ENCODE measurements at places on chromosomes 2 and 18.

GRCh38 chr2:42787788-42788477, 4.5 kb downstream of the HAAO start:
- DNase-seq = no peak

DNA sequence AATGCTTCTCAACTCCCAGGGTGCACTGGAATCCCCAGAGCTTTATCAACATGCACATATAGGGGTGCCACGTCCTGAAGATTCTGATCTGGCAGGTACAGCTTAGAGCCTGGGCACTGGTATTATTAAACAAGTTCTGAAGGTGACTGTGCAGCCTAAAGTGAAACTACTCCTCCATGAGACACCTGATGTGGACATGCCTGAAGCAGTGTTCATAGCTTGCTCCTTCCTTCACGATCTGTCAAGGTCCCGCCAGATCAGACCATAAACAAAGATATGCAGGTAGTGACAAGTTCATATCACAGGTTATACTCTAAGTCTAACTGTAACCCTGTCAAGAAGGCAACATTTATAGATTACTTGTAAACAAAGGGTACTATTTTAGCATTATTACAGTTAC, 65.3 kb upstream of the DNER start:
- no peak for DNase-seq

DNA sequence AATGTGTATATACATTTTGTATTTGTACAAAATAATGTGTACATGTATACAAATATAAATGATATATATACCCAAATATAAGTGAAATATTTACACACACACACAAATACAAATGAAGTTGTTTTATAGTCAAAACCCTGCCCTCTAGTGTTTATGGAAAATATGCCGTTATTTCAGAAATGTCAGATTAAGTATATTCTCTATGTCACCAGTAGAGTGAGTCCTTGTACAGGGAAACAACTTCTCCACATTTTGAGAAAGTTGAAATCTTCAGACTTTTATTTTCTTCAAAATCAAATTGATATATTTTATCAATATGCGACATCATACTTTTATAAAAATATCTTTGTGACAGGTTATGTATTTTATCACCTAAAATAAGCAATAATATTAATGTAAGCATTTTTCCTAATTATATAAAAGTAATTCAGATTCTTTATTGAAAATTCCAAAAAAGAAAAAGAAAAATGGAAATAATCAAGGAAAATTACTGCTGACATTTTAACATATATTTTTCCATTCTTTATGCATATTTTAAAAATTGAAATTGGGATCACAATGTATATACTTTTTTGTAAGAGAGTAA, 22.4 kb downstream of the ARL6IP6 start:
- DNase-seq = no peak

DNA sequence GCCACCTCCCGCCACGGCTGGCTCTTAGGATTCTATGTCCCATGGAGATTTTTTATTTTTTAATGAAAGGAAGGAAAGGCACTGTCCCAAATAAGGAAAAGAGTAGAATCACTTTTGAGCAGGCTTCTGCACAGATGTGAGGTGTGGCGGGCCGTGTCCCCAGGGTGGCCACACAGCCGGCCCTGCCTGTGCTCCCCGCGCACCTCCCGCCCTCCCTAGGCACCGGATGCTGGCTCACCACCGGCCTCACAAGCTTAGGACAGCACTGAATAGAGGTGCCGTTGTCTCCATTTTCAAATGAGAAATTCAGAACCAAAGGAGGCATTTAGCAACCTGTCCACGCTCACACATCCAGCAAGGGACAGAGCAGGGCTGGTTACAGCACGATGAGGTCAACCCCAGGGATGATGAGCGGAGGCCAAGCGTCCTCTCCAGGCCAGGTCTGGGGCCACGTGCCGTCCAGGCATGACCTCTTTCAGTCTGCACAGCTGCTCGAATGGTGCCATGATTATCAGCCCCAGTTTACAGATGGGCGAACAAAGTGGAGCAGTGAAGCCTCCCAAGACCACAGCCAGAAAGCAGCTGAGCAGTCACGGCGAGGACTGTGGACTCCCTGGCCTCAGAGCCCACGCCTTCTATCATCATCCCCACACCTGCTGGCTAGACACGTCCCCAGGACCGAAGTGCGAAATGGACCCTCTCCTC, 20.7 kb upstream of the TEX51 start:
- DNase-seq = no peak

DNA sequence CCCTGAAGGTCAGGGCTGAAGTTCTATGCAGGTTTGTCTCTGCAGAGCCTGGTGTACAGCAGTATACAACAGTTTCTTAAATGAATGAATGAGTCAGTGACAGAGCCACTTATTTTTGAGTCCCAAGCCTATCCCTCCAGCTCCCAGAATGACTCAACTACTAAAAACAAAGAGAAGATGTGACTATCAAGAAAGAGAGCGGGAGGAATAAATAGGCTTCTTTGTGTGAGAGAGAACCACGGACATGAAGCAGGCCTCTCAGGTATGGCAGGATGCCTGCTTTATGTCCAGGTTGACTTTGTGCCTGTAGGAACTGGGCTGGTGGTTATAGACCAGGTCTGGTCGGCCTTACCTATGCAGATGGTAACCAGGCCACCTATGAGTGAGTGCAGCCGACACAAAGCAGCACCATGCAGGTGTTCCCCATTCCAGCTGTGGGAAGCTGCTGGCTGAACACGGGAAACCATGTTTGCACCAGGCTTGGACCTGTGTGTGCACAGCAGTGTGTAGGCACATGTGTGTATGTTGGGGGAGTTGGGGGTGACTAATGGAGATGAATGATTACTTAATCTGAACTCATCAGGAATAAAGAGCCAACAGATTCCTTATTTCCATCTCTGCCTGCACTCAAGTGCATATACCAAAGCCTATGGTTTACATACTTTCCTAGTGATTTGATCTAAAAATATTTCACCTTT, 171.0 kb downstream of the OSR1 start:
- DNase-seq = no peak

DNA sequence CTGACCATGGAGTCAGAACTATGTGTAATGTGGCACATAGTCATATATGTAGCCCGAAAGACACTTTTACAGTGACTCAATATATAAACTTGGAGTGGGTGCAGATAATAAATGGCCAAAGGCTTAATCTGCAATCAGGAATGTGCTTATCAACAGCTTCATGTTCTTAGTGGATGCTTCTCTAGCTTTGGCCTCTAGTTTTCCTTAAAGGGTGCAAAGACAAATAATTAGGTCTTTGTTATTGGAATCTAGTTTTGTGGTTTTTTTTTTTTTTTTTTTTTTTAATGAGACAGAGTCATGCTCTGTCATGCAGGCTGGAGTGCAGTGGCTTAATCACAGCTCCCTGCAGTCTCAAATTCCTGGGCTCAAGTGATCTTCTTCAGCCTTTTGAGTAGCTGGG, 625.6 kb downstream of the EPHA4 start:
- no peak for DNase-seq

GRCh38 chr2:221467610-221468009, 104.5 kb downstream of the EPHA4 start:
- no peak for DNase-seq

GRCh38 chr2:221530653-221531037, 41.5 kb downstream of the EPHA4 start:
- DNase-seq = no peak

DNA sequence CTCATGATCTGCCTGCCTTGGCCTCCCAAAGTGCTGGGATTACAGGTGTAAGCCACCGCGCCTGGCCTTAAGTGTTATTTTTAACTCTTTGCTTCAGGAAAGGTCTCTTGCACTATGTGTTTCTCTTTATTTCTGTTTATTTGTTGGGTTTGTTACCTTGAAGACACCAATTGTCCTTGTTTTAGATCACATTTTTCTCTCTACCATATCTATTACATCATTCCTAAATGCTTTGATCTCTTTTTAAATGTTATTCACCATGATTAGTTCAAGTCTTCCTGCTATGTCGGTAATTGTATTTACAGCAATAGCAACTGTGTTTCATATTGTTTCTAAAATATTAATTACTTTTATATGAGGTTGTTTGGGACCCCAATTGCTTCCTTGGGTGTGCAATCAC, 77.7 kb downstream of the CDC42EP3 start:
- no peak for DNase-seq

- DNase-seq = no peak
Observed at GRCh38 chr2:66559672-66560071, 124.7 kb downstream of the MEIS1 start.

DNA sequence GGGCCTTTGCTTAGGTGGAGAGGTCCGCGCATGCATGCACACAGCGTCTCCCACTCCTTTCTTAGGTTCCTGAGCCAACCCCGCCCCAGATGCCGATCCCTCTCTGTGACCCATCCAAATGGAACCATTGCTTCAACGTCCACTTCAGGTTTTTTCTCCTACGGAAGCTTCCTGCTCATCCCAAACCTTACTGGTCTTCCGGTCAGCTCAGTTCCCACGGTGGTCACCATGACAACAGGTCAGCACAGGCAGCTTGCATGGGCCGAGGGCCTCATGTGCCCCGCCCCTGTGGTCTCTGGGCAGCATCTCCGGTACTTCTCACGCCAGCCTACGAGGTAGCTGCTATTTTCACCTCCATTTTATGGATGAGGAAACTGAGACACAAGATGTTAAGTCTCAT, 163.7 kb downstream of the SOCS6 start:
- DNase-seq = no peak

GRCh38 chr2:66432801-66433694, 1.9 kb upstream of the MEIS1 start:
- DNase-seq = no peak

DNA sequence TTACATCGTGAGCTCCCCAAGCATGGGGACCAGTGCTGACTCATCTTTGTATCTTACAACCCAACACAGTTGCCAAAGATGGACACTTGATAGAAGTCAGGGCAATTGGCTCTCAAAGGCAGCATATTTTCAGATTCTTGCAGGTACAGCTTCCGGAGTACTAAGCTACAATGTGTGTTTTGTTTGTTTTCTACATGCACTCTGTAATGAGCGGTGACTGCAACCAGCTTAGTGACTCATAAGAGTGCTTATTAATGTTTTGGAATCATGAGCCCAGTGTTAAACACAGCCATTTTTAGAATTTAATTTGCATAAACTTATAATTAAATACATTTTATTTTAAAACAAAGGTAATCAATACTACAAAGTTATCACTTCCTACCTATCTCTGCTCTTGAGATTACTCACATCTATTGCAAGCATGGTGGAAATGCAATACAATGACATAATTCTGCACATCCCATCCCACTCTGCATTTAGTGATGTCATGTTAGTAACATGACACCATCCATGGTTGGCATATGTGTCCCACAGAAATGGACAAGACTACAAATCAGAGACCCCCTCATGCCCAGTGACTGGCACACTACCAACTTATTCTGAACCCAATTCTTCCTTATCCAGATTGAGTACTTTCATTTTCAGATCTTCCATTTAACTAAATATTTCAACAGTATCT, 399.8 kb upstream of the ST6GAL2 start:
- DNase-seq = no peak

- no peak for DNase-seq
Observed at GRCh38 chr2:236774171-236774570, 204.5 kb downstream of the ACKR3 start.

- DNase-seq = no peak
Observed at GRCh38 chr2:171793691-171794678, 100.1 kb downstream of the SLC25A12 start.

Measured in stimulated activated CD8-positive, alpha-beta memory T cell treated with anti-CD3 and anti-CD28 coated beads, Interleukin-4, amount 100 ng/mL, for 1 hour (primary cell).